ENCODE measurements at places on chromosomes 1 and 21. TPM values are rescaled to one million over a fixed set of nuclear protein-coding genes. Genes with fewer than 3 reads are reported as not detected.

GRCh38 chr1:182698971-182699370, 14.6 kb upstream of the RGS8 start:
- DNase-seq, result no peak

- DNase-seq, result no peak
Observed at GRCh38 chr1:224736619-224737352, 120.7 kb downstream of the CNIH3 start.

DNA sequence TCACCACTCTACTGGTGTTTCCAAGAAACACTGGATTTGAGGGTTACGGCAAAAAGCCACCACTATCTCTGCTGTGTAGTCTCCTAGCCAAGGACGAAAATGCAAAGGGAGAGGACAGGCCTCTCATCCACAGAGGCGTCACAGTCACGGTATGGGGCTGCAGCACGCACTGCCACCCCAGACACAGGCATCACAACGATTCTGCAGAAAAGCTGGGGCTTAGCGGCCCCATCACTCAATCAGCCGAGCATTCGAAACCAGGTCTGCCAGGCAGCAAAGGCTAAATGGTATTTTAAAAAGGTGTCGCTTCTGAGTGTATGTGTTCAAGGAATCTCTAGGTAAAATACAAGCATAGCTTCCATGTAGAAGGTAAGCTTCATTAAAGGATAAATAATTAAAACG, 1.4 kb downstream of the RIPK4 start:
- no peak for DNase-seq

GRCh38 chr1:37294529-37294928, 179.9 kb upstream of the ZC3H12A start:
- no peak for DNase-seq

GRCh38 chr1:117026361-117026760, 24.8 kb downstream of the CD101 start:
- no peak for DNase-seq

DNA sequence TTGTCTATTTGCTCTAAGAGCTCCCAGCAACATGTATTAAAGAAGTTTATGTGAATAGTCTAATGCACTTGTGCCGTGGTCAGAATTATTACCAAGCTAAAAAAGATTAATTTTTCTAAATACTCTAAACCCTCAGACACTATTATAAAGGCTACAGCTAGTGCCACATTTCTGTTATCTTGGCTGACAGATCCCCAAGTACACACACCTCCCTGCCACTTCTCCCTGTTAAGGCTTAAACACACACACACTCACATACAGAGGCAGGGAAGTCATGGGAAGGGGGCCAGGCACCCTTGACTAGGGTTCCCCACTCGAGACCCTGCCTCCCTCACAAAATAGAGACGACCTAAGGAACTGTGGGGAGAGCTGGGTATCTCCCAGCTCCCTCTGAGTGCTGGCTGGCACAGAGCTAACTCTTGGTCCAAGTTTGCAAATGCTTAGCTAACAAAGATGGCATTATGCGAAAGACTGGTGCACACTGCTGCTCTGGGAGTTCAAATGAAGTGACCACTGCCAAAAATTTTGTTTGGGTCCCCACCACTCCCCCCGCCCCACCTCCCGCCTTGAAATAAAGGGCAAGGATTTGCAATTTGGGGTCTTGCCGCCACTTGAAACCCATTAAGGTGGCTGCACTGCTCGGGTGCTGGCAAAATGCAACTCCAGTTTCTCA, 9.8 kb downstream of the SSBP3 start:
- no peak for DNase-seq

NECAP2 gene
- 40.6 TPM for total RNA-seq

ATP5PB gene
- total RNA-seq, result 265 TPM

HUNK gene
- 4.5 TPM for total RNA-seq

FHAD1 gene
- total RNA-seq, result 12.3 TPM

TNFRSF8 gene
- total RNA-seq, result 0.36 TPM

PTPRF gene
- total RNA-seq, result 405 TPM

Measured in ureter (tissue), 1 donor.